ENCODE measurements at places on chromosomes 16 and 17. TPM values are rescaled to one million over a fixed set of nuclear protein-coding genes. Genes with fewer than 3 reads are reported as not detected.

FNDC8 gene
- total RNA-seq = not detected

DNA sequence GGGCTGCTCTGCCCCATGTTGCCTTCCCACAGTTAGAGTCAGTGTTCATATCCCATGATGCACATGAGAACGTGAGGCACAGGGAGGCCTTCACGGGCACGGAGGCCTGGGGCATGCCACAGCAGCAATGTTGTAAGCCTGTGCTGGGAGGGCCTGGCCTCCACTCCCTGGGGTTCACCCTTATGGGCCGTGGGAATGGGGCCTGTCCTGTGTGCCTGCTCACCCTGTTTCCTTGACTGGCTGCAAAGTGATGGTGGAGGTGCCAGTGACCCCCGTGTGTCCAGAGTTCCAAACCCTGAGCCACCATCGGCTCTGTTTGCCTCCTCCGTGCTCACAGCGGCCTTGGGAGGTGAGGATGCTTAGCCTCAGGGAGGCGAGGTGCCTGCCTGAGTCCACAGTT lies 9.6 kb downstream of the POLR3E start:
- DNase-seq = no peak

CRHR1 gene
- not detected for total RNA-seq

DNA sequence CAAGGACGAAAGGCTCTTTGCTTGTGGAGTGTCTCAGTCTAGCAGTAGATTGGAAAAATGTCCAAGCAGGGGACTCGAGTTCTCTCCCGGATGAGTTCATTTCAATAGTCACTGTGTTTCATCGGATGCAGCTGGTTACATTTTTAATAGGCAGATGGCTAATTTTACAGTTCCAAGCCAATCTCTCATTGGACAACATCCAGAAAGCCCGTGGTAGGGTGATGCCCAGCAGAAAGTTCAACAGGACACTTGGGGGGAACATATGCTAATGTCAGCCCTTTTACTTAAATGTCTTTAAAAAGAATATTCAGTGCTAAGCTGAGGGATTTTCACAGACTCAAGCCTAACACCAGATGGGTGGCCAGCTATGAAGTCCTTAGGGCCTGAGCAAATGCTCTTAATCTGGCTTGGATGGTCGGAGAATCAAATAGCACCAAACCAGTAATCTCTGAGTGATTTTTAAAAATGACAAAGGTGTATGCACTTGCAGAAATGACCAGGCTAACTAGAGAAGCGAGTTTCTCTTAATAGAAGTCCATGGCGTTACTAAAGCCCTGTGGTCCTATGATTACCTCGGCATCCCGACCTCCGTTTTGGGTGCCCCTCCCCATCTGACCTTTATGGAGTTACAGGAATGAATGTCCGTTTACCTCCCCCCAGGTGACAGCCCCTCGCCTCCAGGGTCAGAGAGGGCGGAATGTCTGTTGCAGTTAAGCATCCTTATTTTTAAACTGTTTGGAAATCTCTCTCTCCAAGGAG lies 289.2 kb upstream of the SALL1 start:
- no peak for DNase-seq

TBC1D3I gene
- total RNA-seq = 1.3 TPM

- DNase-seq = peak; percentile 66
These were observed 14.2 kb upstream of the RIPOR1 start for GRCh38 chr16:67514382-67514828.

- no peak for DNase-seq
These were observed 9.2 kb upstream of the GGT6 start for GRCh38 chr17:4569591-4569990.

PSMC3IP gene
- 20.8 TPM for total RNA-seq

GRCh38 chr17:31404028-31404949 lies 12.8 kb downstream of the RAB11FIP4 start:
- no peak for DNase-seq

DNA sequence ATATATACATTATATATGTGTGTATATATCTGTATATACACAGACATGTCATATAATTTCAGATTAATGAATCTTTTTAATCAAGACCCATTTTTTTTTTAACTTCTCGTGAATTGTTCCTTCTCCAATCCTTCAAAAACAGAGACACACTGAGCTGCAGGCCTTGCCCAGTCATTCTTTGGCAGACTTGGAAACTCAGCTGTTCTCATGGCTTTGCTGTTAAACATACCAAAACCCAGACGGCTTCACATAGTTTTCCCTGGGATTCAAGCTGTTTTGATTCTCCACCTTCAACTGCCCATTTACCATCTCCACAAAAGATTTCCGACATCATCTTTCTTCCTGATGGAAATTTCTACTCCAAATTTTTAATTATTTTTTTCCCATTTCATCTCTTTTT lies 148.7 kb downstream of the KCNJ2 start:
- DNase-seq = no peak

DNA sequence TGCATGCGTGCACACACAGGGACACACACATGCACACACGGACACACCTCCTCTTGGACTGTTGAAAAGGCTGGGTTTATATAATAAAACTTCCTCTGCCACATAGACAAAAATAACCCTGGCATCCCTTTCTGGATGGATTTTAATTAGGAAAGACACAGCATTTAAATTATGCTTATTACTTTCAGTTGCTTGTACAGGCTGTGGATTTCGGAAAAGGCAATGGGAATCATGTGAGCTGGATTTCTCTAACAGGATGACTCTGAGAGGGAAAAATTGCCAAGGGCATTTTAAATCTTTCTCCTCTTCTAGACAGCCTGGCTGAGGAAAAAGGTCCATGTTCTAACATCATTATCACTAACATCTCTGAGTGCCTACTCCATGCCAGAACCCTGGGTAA lies 75.9 kb downstream of the HLF start:
- no peak for DNase-seq

FBXO39 gene
- total RNA-seq = 0.20 TPM

- no peak for DNase-seq
These were observed 690.5 kb downstream of the KCNJ2 start for GRCh38 chr17:70859829-70860228.

ACSM3 gene
- 10.2 TPM for total RNA-seq

DNA sequence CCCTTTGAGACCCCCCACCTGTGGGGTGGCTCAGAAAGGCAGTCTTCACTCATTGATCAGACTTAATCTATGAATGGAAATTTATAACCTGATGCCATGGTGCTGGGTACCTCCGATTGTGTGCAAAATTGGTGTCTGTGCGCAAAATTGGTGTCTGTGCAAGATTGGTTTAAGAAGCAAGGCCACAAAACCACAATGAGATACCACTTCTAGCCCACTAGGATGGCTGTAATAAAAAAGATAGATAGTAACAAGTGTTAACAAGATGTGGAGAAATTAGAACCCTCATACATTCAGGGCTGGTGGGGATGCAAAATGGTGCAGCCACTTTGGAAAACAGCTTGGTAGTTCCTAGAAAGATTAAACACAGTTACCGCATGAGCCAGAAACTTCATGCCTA lies 13.9 kb upstream of the CSNK2A2 start:
- no peak for DNase-seq

EXOC3L1 gene
- total RNA-seq = 10.8 TPM

- DNase-seq = no peak
These were observed 58.4 kb downstream of the EPN2 start for GRCh38 chr17:19295473-19296135.

DNA sequence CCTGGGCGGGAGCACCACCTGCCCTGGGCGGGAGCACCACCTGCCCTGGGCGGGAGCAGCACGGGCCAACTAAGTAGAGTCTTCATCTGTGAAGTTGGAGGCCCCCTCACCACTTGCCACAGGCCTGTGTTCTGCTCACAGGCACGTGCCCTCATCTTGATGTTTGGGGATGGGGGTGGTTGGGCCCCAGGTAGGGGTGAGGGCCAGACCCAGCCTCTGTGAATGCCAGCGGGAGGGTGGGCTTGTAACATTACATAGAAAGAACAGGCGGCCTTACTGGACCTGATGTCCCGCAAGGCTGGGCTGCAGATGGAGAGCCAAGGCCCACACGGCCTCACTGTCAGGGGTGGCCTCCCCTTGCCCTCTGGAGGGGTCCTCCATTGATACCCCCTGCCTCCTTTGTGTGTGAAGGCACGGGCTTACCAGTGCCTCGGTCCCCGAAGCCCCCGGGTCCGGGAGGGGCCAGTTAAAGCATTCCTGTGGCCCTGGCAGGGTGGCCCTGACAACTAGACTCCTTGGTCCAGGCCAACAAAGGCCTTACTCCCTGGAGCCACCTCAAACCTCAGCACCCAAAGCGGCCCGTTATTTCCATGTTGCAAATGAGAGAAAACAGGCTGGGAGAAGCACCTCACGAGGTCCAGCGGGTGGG lies 1.1 kb upstream of the SLC16A3 start:
- DNase-seq = no peak

C16orf89 gene
- not detected for total RNA-seq

DNA sequence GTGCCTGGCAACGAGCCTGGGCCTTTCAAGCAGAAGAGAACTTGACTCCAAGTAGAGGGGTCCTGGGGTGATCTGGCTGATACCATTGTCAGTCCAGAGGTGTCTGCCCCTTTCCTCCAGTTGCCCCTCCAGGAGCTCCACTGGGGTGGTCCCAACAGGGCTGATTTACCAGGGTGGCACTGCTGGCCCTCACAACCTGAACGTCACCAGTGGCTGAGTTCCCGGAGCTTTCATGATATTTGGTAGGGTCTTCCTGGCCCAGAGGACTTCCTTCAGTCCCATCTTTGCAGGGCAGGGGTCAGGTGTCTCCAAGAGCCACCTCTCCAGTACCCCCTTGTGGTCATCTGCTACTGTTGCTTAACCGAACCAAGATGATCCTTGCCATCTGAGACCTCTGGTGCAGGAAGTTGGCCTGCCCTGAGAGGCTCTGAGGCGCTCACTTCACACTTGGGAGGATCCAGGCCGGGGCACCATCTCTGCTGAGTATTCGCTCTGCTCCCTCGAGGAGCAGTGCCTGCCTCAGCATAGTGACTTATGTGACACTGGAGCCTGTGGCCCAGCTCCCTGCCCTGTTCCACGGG lies 3.5 kb downstream of the LIMD2 start:
- peak; percentile 61 for DNase-seq

- no peak for DNase-seq
These were observed 21.7 kb downstream of the CREBBP start for GRCh38 chr16:3858801-3859200.

- no peak for DNase-seq
These were observed 15.2 kb upstream of the HERPUD1 start for GRCh38 chr16:56916571-56917403.

FN3K gene
- 8.3 TPM for total RNA-seq

GRCh38 chr17:50045154-50045553 lies 10.8 kb upstream of the ITGA3 start:
- no peak for DNase-seq

- DNase-seq = no peak
These were observed 123.4 kb downstream of the ZFHX3 start for GRCh38 chr16:72924537-72924926.

DNA sequence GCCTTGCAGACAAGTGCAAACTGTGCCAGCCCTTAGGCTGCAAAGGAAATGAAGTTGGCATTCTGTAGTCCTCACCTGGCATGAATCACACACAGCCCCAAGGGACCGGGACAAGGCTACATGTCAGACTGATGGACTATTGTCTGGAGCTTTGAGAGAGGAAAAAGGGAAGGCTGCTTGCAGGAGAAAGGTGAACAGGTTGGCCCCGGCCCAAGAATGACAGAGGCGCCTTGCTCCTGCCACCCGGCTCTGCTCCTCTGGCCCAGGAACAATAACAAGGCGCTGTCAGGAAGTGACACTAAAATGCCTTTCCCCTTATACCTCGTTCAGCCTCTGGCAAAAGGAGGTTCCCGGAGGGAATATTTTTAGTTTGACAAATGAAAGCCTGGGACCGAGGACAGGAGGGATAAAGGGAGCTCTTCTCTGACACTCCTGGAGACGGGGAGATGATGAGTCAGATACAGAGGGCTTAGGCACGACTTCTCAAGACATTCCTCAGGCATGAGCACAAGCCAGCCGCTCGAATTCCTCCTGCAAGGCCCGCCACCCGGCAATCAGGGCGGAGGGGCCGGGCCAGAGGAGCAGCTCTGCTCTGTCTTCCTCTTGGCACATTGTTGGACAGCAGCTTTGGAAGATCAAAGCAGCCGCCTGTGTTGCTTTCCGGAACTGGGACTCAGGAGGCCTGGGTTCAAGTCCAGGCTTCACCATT lies 105.8 kb downstream of the NOG start:
- peak; percentile 56 for DNase-seq

PRR15L gene
- not detected for total RNA-seq

DNA sequence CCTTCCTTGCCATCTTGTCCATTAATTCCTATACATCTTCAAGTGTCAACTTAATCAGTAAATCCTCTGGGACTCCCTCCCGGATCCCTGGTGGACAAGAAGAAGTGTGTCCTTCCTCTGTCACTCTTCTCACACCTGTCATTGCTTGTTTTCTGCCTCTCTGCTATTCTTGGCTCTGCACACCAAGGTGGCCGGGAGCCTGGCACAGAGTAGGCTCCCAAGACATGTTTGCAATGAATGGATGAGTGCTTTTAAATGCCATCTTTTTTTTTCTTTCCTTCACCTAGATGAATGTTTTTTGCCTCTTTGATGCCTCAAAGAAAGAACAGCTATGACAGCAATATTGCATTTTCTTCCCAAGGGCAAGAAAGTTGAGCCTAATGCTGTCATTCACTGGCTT lies 58.0 kb upstream of the CLEC18A start:
- no peak for DNase-seq

SAMD14 gene
- 15.6 TPM for total RNA-seq

- DNase-seq = no peak
These were observed 367.4 kb downstream of the SEC14L1 start for GRCh38 chr17:77508047-77508715.

DNA sequence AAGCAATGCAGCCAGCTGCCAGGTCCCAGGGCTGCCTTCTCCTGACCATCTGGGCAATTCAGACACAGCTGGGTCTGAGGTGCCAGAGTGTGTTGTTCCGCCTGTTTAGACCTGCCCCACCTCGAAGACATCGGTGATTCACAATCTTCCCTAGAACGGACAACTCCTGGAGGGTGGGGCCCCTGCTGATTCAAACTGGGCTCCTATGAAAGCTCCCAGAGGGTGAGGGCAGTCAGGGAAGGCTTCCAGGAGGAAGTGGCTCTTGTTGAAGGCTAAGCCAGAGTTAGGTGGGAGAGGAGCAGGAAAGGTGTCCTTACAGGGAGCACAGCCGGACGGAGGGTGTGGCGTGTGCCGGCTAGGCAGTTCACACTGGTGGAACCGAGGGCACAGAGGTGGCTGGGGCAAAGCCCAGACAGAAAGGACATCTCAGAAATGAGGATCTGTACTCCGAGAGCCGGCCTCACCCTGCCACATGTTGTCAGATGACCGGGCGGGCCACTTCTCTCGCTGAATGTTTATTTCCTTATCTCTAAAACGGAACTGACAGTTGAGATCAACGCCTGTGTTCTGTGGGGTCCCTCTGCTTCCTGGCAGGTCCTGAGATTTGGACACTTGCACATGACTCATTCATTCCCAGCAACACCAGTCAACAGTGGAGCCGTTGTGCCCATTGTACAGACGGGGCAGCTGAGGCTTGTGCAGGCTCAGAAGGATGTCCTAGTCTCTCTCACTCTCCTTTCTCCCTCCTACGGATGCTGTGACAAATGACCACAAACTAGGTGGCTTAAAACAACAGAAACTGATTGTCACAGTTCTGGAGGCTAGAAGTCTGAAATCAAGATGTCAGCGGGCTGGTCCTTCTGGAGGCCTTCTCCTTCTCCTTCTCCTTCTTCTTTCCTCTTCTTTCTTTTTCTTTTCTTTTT lies 26.9 kb upstream of the LITAF start:
- DNase-seq = no peak
